ENCODE measurements at places on chromosomes 3 and 15.

GRCh38 chr3:106717178-106717780 is 660.0 kb upstream of the CCDC54 start:
- no peak for DNase-seq

GRCh38 chr15:58980351-58980939 is 7.0 kb upstream of the RNF111 start:
- DNase-seq = no peak

DNA sequence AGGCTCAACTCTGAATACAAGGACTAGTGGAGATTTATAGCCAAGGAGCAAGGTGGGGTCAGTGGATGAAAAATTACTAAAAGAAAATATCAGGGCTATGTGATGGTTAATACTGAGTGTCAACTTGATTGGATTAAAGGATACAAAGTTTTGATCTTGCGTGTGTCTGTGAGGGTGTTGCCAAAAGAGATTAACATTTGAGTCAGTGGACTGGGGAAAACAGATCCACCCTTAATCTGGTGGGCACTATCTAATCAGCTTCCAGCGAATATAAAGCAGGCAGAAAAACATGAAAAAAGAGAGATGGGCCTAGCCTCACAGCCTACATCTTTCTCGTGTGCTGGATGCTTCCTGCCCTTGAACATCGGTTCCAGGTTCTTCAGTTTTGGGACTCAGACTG is 14.4 kb upstream of the SENP7 start:
- DNase-seq = no peak

DNA sequence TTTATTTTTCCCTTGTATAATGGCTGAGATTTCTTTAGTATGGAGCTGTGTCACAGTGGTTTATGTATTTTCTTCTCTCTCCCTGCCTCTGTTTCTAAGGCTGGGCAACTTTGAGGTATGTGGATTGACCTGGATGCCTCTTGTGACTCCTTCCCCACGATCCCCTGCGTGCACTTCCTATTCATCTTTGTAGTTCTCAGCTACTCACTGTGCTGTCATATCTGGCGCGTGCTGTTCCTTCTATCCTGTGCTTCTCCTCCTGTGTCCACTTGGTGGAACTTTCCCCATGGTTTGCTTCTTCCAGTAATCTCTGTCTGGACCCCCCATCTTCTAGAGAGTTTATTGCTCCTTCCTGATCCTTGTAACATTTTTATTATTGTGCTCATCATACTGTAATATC is 97.3 kb downstream of the AKAP13 start:
- DNase-seq = no peak

DNA sequence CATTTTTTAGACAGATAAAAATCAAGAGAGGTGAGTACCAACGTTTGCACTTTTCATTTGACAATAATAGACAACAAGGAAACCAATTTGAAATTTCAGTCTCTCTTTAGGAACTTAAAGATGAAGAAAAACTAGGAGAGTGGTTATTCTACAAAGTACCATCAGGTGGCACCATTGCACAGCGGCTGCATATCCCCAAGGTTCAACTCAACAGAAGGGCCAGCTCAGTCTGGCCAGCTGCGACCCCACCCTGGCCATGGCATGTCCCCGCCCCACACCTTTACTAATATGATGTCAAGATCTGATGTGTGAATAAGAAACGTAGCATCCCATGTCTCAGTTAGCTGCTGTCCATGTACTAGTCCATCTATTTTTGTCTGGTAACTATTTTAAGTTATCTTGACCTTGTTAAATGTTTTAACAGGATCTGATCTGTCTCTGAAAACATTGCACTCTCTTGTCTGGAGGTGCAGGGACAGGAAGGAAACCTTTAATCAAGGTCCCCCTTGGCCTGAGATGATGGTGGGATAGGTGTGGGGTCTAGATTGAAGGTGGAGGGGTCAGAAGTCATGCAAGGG is 35.5 kb upstream of the CGNL1 start:
- peak; percentile 2 for DNase-seq

GRCh38 chr3:156670652-156671051 is 3.7 kb upstream of the TIPARP start:
- DNase-seq = no peak

DNA sequence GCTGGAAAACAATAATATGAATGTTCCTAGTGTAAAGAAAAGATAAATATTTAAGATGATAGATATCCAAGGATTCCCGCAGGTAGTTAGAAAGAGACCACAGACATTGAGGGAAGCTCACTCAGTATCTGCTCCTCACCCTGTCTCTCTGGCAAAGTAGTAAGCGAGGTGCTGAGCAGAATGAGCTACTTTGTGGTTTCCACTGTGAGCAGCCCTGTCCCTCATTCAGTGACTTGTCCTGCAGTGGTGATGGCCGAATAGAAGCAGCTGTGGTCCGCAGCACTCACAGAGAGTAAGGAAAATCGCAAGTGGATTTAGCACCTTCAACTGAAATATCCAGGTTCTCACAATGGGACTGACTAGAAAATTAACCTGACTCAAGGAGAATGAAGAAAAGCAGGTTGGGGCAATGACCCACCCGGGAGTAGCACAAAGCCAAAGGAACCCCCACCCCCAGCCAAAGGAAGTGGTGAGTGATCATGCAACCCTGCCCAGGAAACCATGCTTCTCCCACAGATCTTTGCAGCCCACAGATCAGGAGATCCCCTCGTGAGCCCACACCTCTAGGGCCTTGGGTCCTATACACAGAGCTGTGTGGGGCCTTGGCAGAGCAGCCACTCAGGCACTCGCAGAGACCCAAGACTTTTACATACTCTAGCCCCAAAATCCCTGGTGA is 21.8 kb upstream of the SLC25A38 start:
- DNase-seq = no peak

- no peak for DNase-seq
Measured at GRCh38 chr3:178036451-178037144, 499.6 kb upstream of the KCNMB2 start.

- no peak for DNase-seq
Measured at GRCh38 chr15:41160639-41161315, 44.7 kb upstream of the INO80 start.

GRCh38 chr3:288417-288816 is 91.9 kb downstream of the CHL1 start:
- DNase-seq = no peak

DNA sequence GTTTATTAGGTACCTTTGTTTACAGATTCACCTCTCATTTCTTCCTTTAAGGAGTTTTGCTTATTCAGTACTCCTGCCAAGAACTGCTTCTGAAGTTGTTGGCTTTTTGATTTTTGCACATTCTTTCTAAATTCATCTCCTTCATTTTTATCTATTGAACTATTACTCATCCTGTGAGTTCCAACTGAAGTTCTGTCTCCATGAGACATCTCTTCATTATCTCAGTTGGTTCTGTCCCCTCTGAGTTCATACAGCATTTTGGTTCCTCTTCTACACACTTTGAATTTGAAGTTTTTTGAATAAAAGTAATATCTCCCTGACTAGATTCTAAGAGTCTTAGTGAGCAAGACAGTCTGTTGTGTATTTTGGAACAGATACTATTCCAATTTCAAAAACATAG is 299.7 kb downstream of the OTOL1 start:
- no peak for DNase-seq

DNA sequence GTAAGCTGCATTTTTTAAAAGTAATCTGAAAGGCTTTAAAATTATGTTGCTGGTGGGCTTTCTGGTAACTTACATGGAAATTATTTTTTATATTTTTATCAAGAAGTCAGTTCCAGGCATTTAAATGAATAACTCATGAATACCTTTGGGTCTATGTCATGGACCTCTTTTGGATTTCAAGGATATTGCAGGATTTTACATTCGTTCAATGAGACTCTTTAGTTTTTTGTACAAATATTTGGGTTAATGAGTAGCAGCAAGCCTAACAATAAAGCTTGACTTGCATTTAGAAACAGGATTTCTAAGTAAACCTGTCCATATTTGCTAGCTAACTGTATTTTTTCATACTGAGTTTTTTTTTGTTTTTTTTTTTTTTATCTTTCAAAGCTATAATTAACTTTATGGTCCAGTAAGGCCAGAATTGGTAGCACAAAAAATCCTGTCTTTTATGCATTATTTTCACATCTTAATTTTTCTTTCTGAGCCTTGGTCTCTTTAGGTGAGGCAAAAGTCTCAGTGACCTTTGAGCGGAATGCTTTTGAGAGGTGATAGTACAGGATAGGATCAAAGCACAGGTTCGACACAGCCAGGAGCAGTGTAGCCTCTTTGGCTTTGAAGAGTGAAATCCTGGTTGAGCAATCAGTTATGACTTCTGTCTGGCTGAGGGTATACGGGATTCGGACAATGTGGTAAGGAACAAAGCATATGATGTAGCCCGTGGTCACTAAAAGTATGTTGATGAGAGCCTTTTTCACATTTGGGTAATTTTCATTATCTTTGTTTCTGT is 4.8 kb downstream of the GPR171 start:
- DNase-seq = no peak

DNA sequence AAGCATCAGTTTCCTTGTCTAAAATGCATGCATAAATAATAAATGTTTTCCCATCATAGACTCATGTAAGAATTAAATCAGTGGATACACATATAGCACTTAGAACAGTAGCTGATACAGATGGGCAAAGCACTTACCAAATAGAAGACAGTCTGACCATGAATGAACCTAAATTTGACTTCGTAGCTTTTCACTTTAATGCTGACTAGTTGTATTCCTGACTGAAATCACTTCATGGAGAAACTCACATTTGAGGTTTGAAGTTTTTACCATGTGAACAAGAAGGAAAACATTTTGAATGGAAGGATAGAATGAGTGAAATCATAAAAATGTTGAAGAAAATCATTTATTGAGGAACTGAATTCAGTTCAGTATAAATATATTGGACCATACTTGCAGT is 68.8 kb upstream of the TMCO5A start:
- DNase-seq = no peak

GRCh38 chr3:124059580-124059979 is 67.7 kb upstream of the ROPN1 start:
- no peak for DNase-seq

DNA sequence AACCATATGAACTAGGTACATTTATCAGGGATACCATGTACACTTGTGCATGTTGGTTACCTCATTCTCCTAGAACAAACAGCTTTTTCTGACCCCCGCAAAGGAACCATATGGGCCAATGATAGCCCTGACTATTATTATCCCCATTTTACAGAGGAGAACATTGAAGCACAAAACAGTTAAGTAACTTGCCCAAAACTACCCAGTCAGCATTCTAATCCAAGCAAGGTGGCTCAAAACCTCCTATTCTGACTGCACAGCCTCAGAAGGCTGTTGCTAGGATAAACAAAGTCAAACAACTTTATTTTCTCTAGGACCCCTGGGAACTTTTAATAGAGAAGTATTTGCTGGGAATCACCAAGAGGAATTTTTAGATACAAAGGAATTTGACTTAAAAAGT is 36.7 kb downstream of the CFAP44 start:
- DNase-seq = no peak

- no peak for DNase-seq
Measured at GRCh38 chr15:80487839-80488390, 83.7 kb downstream of the ARNT2 start.

- no peak for DNase-seq
Measured at GRCh38 chr3:22922317-22922716, 280.8 kb upstream of the UBE2E2 start.

- peak; percentile 39 for DNase-seq
Measured at GRCh38 chr3:13419505-13420044, 547 bp downstream of the NUP210 start.

DNA sequence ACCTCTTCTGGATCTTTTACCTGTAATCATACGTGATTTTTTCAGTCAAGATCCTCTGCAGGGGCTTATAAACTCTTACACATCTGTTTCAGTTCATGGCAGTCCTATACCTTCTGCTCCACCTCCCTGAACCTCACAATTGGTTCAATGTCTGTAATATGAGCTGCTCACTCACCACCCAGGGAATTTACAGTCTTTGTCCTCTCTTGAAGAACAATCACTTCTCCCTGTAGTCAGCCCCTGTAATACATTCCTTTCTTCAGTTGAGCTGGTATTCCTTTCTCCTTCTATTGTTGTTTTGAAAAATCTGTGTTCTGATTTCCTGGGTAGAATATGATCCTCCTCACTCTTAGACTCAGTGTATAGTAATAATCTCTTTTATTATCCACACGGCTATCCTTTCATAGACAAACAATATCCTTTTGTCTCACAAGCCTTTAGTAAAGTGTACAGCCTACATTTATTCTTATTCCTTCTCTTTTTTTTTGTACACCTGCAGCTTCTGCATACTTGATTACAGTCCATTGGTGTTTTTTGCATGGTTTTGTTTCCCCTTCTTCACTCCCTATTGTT is 101.8 kb downstream of the NECTIN3 start:
- no peak for DNase-seq

- no peak for DNase-seq
Measured at GRCh38 chr15:75869446-75869845, 26.2 kb downstream of the UBE2Q2 start.

DNA sequence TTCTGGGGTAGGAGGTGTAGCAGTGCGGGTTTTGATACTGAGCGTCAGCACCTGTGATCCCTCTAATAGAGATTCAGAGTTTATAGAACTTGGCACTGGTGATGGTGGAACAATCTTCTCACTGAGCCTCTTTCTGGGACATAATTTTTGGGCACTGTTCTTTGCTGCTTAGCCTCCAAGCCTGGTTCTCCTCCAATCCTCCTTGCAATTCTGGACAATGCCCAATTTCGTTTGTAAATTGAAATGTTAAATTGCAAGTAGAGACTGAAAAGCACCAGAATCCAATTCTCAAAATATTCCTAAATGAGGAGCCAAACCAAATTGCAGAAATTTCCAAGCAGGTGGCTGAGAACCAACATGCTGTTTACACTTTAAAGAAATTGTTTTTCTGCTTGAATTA is 149.8 kb upstream of the ABI3BP start:
- no peak for DNase-seq

GRCh38 chr3:89560568-89560967 is 453.1 kb downstream of the EPHA3 start:
- no peak for DNase-seq

DNA sequence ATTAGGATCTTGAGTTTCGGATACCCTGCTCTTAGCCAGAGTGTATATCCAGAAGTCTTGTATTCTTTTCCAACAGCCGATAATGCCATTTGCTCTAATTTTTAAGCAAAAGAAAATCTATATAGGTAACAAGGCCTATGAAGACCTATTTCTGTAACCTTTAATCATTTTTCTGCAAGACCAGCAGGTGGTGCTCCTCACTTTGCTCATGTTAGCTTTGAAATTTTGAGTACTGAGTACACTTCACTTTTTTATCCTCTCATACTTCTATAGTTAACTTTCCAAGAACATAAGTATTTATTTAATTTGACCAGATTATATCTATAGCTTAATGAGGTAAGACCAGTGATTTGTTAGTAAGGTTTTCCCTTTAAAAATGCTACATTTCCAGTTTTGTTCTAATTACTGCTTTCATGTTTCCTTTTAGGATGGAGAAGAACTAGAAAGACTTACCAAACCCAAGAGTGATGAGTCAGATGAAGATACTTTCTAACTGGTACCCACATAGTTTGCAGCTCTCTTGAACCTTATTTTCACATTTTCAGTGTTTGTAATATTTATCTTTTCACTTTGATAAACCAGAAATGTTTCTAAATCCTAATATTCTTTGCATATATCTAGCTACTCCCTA is 20.5 kb downstream of the SLC35A5 start:
- DNase-seq = peak; percentile 10

- no peak for DNase-seq
Measured at GRCh38 chr3:161991901-161992540, 495.4 kb downstream of the OTOL1 start.

Data from activated CD4-positive, alpha-beta T cell treated with anti-CD3 and anti-CD28 coated beads for 24 hours (primary cell).